Stimulated activated CD4-positive, alpha-beta T cell treated with anti-CD3 and anti-CD28 coated beads, Interleukin-15, amount 100 ng/mL, for 1 hour (primary cell): ENCODE measurements at places on chromosomes 12 and 14.
A peak's percentile ranks its signal among the peaks of the same experiment; 100 is the strongest.

GRCh38 chr14:69320581-69321365, 60.8 kb downstream of the GALNT16 start:
- no peak for DNase-seq

DNA sequence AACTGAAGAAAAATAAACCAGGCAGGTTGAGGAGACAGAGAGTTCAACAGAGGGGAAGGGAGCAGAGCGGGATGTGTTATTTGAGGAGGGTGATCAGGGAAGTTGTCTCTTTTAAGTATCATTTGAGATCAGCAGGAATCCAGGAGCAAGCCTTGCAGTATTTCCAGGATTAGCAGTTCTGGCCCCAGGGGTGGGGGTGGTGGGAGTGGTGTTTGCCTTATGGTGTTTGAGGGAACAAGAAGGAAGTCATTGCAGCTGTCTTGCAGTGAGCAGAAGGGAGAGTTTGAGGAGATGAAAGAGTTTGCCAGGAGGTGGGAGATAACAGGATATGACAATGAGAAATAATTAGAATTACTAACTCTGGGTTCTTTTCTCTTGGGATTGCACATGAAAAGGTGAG, 418.6 kb downstream of the NELL2 start:
- DNase-seq = no peak

DNA sequence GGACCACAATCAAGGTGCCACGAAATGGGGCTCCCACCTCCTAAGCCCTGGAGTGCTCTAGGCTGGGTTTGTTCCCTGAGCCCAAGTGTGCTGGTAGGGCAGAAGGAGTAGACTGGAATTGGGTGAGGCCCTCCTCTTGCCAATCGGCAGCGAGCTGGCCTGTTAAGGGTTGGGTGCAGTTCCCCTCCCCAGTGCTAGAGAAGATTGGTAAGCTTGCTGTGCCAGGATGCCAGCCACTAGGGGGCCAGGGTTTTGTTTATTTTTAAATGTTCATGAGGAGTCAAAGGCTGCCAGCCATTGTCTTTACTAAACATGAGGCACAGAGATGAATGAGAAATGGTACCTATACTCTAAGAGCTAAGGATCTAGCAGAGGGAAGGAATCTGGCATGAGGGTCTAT, 79.7 kb downstream of the SPTB start:
- no peak for DNase-seq

DNA sequence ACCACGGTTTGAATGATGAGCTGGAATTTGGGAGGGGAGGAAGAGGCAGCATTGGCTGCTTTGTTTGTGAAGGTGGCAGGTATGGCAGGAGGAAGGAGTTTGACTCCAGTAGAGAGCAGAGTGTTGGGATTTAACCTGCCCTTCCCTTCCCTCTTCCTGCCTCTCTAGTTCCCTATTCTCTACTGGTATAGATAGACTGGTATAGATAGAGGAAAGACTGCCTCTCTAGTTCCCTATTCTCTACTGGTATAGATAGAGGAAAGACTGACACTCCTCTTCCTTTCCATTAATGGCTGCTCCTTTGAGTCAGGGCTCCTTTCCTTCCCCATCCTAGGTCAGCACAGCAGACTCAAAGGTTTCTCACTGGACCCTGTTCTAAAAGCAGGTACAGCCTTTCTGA, 8.4 kb upstream of the SYCP3 start:
- no peak for DNase-seq

DNA sequence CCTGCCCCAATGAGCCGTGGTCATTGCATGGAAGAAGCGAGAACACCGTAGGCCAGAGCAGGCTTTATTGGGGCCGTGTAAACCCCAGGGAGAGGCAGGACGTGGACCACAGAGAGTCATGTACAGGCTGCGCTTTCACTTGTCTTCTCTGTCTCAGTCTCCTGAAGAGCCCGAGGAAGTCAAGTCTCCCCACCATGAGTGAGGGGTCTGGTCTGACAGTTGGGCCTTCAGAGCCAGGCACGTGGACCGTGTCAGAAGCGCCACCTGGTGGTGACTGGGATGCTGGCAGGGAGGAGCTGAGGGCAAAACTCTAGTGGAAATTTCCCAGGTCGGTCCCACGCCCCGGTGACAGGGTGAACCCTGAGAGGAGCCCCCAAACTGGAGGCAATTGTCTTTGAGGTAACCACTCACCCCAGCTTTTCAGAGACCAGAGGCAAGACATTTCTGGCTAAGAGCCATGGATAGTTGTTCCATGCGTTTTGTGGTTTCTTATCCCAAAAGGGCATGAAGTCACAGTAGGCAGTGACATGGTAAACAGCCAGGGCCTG, 17.4 kb downstream of the RPS6KL1 start:
- DNase-seq = peak; percentile 57

DNA sequence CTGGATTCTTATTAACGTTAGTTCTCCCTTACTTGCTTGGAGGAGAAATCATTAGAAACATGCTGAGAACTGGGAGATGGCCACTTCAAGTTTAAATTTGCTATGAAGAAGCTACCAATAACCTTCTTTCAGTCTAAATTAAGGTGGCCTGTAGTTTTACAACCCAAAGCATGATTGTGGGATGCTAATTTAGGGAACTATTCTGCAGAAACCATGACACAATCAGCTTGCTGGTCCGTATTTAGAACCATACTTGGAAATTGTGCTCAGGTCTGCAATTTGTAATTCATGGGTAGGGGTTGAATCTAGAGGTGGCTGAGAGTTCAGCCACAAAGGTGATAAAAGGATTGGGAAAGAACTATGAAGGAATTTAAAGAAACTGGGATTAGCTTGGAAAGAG, 405.7 kb downstream of the RAD51B start:
- DNase-seq = no peak

- no peak for DNase-seq
These were observed 29.2 kb downstream of the ZFYVE21 start for GRCh38 chr14:103744621-103745395.

DNA sequence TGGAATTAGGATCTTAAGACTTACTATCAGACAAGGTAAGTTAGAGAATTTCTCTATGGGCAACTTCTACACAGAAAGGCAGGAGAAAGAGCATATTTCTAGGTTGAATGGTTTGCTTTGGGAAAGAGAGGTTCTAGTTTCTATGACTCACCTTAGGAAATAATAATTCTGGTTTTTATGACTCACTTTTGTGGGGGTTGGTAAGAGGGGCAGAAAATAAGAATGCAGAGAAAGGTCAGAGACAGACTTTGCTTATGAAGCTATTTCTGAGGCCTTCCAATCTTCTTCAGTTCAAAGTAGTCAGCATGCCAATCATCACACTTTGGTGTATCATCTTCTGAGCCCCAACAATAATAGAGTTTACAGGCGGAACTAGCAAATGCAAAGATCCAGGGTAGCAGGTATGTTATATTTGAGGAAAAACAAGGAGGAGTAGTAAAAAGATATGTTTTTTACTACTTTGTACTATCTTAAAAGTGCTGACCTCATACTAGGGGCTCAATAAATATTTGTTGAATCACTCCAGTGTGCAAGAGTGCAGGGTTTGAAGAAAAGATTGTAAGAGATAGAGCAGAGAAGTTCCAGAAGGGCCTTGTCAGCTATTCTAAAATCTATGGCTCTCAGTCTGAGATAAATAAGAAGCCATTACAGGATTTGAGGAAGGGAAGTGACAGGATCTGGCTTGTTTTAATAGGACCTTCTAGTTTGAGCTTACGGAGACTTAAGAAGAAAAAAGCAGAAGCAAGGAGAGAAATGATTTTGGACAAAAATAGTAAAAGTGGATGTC, 56.7 kb upstream of the LRFN5 start:
- DNase-seq = no peak
